ENCODE measurements at places on chromosomes 2 and 18. TPM values are rescaled to one million over a fixed set of nuclear protein-coding genes. Genes with fewer than 3 reads are reported as not detected.

Gene HEATR5B
- total RNA-seq: 6.8 TPM

Gene MYO3B
- not detected for total RNA-seq

Gene MC2R
- total RNA-seq: 0.48 TPM

Gene UGT1A3
- not detected for total RNA-seq

Gene SLC9A2
- total RNA-seq: 4.8 TPM

Gene TCF23
- 0.20 TPM for total RNA-seq

Gene MBP
- total RNA-seq: 71.4 TPM

Gene ZNF532
- total RNA-seq: 79.1 TPM

Gene RESP18
- not detected for total RNA-seq

Gene FAP
- 1.6 TPM for total RNA-seq

Gene IL18RAP
- total RNA-seq: 0.12 TPM

Gene LINC00305
- total RNA-seq: not detected

Data from psoas muscle (tissue), 8 donors.